ENCODE measurements at places on chromosomes 2 and 18.

GRCh38 chr18:23228102-23229061 is 93.1 kb downstream of the CABLES1 start:
- DNase-seq: no peak

DNA sequence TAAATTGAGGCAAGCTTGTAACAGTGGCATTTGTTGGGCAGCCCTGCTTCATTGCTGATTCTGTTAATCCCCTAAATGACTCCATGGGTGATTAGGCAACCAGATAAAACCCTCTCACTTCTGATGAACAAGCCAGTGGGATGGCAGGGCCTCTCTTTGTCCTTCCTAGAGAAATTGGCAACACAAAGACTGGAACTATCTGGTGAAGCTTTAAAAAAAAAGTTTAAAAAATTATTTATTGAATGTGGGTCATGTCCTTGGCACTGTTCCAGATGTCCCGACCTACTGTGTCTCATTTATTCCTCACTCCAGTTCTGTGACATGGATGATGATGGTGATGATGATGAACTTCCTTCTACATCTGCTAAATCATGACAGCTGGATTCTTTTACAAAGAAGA is 30.8 kb downstream of the NRP2 start:
- DNase-seq: no peak

DNA sequence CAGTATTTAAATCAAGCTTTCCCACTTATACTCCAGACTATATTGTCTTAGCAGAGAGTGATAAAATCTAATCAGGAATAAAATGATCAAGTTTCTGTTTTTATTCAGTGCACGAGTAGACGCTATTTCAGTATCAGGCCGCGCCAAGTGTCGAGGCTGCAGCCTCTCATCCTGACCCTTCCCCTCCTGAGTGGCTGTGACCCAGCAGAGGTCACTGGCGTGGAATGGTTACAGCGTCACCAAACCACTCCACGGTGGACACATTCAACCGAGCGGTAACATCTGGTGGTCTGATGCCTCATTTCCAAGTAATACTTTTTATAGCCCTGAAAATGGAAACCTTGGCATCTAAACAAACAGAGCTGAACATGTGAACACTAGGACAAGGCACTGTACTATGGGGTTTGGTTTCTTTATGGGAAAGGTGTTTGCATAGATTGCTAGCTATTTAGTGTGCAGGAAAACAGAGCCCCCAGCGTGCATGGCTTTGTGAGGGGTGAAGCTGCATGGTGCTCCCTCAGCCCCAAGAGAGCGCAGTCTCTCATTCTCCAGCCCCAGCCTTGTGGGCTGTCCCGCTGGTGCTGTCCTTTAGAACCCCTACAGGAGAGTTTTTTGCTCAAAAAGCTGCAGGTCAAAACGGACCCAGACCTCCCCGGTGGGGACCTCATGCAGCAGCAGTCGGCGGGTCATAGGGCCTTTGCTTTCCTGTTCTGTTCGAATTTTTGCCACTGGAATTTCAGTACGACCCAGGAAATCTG is 28.4 kb downstream of the FAM228A start:
- no peak for DNase-seq

DNA sequence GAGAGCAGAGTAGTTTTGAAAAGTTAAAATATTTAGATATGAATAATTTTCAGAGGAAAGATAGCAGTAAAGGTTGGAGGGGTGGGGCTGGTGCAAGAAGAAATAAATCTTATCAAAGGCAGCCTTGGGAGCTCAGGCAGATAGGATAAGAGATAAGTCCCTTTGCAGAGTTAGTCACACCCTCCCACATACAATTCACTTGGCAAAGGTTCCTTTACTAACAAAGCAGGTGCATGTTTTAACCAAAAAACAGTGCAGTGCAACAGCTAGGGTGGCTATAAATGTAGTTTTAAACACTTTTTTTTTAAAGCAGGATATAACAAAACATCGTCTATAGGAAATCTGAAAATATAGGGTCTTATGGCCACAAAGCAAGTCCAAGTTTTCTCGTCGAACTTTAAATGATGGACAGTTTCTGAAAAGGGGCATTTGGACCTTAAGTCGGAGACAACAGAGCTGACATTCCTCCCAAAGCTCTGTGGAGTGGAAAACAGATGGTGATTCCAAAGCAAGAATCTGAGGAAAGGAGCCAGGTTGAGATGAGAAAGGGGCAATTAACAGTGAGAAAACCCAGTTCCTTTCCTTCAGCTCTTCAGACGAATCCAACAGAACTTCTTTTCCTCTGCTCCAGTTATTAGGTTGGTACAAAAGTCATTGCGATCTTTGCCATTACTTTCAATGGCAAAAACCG is 53.0 kb downstream of the EPHA4 start:
- no peak for DNase-seq

DNA sequence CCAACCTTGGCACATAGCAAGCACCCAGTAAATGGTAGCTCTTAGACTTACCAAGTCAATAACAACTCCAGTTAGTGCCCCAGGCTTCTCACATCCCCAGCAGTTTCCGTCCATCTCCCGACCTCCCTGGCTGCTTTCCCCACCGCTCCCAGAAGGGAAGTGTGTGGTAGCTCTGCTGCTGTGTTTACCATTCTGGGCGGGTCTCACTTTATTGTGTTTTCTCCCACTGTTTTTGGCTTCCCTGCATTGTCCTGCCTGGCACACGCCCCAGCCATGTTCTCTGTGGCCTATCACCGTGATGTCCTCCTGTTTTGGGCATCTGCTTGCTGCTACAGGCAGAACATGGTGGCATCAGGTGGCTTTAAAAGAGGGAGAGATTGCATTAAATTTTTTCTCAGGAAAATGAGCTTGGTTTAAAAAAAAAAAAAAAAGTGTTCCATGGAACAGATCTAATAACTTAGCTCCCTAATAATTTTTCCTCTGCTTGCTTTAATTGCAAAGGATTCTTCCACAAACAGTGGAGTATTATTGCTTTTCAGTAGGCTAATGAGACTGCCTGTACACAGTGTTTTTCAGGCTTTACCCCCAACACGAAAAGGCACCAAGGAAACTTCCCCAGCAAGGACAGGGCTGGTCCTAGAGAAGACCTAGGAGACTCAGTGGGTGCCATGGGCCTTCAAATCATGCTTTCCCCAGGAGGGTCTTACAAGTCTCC is 8.0 kb upstream of the COX7A2L start:
- DNase-seq: no peak

- no peak for DNase-seq
Measured at GRCh38 chr2:167264380-167264779, 376.1 kb downstream of the XIRP2 start.

DNA sequence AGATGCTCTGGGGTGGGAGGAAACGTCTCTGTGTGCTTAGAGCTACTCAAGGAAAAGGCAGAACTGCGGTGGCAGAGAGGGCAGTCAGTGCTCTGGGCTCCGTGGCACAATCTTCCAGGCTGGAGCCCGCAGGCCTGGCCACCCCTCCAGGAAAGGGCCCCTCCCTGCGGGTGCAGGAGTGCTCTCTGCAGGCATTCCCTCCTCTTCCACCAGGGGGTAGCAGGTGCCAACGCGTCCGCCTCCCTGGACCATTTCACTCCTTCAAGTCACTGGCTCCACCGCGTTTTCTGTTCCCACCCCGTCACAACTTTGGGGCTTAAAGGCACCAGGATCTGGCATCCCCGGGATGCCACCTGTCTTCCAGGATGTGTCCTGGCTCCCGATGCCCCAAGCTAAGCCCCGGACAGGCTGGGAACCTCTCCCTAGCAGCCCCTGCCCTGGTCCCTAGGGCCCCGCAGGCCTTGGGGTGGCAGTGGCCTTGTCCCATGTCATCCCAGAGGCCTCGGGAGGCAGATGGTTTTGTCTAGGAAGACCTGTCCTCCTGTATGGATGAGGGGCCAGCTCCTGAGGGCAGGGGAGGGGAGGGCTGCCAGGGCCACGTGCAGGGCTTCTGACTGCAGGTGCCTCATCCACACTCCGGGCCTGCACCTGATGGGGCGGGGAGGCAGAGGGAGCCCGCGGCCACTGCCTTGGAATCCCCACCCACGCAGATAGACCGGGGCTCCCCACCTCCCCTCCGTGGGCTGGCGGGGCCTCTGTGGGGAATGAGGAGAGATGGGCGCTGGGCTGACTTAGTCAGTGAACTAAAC is 26.4 kb downstream of the KCNIP3 start:
- no peak for DNase-seq

DNA sequence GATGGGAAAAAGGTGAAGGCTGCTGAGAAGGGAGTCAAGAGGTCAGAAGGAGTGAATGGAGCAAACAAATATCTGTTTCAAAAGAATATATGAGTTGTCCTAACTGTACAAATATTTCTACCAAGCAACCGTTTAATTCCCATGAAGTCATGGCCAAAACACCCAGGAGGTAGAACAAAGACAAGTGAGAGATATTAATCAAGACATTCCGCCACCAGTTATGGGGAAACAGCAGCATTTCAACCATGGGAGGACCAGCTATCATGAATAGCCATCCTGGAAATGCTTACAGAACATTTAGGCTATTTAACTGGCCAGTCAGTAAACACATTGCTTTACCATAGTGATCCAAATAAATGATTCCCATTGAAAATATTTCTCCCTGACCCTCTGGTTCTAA is 396.3 kb downstream of the IRS1 start:
- DNase-seq: no peak

GRCh38 chr18:1511619-1512311 is 607.1 kb downstream of the ADCYAP1 start:
- no peak for DNase-seq

DNA sequence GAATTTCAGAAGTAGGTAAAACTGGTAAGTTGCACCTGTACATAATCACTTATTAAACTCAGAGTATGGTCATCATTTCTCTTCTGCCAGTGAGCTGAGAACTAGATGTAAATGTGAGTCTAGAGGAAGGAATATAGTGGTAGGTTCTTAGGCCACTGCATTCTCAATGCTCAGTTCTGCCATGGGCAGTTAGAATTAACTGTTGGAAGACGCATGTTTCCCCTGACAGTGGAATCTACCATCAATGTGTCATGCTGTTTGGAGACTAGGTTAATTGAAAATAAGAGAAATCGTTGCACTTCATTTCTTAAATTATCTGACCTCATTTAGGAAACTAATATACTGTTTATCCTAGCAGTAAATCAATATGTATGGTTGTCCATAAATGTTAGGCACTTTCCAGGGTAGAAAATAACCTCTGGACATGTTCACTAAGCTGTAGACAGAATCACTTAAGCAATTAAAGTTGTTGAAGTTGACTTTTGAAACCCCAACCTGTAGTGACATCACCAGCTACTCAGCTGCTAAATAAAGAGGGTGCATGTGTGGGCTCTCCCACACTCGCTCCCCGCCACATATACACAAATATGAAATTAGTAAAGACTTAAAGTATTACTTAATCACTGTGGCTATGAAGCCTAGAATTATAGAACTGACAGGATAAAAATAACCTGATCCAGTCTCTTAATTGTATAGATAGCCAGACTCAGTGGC is 91.5 kb upstream of the NOSTRIN start:
- DNase-seq: no peak

- no peak for DNase-seq
Measured at GRCh38 chr18:42533009-42533575, 578.1 kb downstream of the PIK3C3 start.

DNA sequence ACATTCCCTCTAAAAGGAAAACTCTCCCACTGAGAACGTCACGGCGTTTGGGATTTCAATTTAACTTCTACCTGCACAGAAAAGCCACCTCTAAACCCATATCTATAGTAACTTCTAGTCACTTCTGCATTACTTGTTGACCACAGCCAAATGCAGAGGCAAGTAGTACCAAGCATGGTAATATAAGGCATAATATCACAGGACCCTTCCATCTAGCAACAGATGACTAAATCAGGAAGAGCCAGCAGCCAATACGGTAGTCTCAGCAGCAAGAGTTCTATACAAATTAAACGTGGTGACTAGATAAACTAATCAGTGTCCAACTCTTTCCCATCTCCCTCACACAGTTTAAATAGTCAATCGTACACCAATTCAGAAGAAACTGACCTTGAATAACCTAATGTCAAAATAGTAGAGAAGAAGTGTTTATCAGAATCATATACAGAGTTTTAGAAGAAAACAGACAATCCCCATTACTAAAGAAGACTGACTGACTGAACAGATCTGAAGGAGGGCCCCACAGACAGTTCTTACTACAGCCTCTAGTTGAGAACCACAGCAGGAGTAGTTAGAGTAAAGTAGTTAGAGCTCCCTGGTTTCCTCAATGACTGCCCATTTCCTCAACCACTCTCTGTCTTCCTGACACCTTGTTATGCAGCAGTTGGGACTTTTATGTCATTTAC is 30.0 kb downstream of the MEMO1 start:
- DNase-seq: no peak

DNA sequence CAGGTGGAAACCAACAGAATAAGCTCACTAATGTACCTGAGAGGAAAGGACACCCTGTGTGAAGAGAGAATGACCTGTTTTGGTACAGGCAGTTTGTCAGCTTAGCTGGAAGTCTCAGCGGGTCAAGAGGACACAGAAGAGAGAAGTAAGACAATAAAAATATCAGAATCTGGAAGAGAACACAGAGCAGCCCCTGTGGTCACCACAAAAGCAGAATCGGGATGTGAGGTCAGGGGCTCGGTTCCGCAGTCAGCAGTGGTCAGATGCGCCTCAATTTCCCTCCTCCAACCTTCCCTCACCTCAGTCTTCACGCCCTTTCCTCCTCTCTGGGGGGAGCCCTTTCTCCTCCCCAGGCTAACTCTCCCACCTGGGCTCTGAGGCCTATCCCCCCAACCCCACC is 122.9 kb downstream of the AFF3 start:
- DNase-seq: no peak

GRCh38 chr2:74682501-74682900 is 28.5 kb downstream of the SEMA4F start:
- no peak for DNase-seq

DNA sequence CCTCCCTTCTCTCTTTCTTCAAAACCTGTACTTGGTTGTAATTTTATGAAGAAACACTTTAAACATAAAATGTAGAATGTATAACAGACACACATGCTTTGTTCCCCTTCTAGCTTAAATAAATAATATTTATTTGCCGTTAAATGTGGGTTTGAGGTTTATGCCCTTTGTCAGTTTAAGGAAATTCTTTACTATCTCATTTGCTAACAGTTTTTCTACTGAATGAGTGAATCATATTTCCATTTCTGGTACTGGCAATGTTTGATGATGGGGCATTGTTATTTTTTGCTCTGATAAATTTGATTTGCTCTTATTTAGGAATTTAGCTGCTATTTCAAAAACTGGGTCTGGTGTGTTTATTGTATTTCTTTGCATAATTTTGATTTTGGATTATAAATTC is 555.6 kb downstream of the CCDC85A start:
- DNase-seq: no peak

DNA sequence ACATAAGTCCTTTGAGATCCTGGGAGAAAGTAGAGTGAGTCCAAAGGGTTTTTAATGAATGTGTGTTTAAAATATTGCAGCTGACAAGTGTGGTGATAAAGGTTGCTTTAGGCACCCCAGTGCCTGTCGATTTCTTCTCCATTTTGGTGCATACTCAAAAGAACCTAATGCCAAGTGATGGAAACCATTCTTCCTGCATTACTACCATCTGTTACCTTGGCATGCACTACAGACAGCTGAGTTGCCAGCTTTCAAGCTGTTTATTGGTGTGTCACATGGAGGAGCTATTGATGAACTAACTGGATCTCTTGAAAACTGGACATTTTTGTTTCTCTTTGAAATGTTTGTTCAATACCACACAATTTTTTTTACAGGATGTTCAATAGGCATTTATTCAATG is 350.0 kb downstream of the AKAIN1 start:
- DNase-seq: no peak

- no peak for DNase-seq
Measured at GRCh38 chr2:221724631-221725203, 152.6 kb upstream of the EPHA4 start.

Measured in effector memory CD4-positive, alpha-beta T cell (primary cell).